ENCODE measurements at places on chromosomes 5 and 9.
A peak's percentile ranks its signal among the peaks of the same experiment; 100 is the strongest.

DNA sequence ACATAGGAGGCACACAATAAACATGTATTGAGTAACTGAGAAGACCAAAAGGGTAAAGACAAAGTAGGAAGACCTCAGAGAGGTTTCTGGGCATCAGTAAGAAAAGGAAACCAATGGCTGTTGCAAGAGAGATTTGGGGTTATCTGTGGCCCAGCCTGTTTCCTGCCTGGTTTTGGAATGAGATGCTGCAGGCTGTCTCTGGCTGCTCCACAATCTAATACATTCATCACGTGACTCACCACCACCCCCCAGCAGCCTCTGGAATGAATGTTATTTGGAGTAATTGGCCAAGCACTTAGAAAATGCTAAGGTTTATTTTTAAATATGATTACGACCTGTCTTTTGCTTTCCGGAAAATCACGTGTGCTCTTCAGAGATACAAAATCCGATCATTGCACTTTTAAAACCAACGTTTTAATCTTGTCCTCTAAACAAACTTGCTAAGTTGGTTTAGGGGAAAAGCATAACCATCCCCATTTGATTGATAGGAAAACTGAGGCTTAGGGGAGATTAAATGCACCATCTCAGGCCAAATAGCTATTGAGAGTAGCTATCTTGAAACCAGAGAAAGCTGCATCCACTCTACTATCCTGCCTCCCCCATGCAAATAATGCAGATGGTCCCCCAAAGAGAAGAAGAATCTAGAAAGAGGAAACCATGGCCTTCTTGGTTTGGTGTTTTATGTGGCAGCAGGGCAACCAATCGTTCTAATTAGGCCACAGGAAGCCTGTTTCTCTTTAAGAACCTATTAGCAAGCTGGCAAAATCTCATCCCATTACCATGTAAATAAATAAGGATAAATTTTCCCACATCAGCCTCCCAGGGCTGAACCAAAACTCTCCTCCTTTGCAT is 151.8 kb upstream of the ADRA1B start:
- no peak for DNase-seq

GRCh38 chr5:139340051-139340450 is 1.6 kb upstream of the PAIP2 start:
- DNase-seq = no peak

DNA sequence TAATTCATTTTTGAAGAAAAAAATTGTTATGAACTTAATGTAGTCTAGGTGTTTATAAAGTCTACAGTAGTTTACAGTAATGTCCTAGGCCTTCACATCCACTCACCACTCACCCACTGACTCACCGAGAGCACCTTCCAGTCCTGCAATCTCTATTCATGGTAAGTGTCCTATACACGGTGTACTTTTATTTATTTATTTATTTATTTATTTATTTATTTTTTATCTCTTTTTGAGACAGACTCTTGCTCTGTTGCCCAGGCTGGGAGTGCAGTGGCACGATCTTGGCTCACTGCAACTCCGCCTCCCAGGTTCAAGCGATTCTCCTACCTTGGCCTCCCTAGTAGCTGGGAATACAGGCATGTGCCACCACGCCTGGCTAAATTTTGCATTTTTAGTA is 39.3 kb upstream of the PIK3R1 start:
- DNase-seq = no peak

GRCh38 chr9:106934442-106935238 is 71.7 kb downstream of the ZNF462 start:
- no peak for DNase-seq

DNA sequence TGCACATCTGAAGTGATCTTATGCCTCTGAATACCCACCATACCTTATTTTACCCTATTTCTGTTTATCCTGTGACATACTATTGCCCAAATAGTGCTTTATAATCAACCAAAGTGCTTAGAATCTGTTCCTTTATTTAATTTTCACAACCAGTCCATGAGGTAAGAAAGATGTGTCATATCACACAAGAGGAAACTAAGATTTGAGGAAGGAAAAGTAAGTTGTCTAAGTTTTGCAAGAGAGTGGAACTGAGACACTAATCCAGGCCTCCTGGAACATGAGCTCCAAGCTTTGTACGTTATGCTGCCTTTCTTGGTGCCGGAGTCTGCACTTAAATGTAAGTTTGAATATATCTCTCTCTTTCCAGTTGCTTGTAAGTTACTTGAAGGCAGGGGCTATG is 17.2 kb downstream of the KDM3B start:
- no peak for DNase-seq

- DNase-seq = peak; percentile 10
These were observed 42.1 kb upstream of the GPR21 start for GRCh38 chr9:122991370-122991830.

DNA sequence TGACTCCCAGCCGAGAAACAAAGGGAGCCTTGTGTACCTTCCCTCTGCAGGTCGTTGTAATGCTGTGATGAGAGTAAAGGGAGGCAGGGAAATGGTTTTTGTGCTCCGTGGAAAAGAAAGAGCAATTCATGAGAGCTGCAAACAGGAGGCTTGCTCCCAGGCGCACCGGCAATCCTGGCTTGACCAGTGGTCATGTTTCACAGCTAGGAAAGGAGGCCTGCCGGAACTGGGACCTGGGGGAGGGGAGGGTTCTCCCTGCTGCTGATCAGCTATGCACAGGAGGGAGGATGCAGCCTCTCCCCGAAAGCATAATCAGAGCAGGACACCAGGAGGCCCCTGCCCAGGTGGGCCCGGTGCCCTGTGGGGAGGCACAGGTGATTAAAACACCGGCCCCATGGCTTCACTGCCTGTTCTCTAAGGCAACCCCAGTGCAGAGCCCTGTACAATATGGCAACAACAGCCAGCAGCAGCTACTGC is 131.3 kb downstream of the ZDHHC21 start:
- no peak for DNase-seq

GRCh38 chr5:32358611-32359010 is 45.9 kb upstream of the MTMR12 start:
- DNase-seq = no peak

GRCh38 chr5:74415695-74416102 is 224.8 kb downstream of the ENC1 start:
- DNase-seq = no peak

GRCh38 chr5:14588145-14588544 is 6.6 kb downstream of the OTULINL start:
- DNase-seq = no peak

DNA sequence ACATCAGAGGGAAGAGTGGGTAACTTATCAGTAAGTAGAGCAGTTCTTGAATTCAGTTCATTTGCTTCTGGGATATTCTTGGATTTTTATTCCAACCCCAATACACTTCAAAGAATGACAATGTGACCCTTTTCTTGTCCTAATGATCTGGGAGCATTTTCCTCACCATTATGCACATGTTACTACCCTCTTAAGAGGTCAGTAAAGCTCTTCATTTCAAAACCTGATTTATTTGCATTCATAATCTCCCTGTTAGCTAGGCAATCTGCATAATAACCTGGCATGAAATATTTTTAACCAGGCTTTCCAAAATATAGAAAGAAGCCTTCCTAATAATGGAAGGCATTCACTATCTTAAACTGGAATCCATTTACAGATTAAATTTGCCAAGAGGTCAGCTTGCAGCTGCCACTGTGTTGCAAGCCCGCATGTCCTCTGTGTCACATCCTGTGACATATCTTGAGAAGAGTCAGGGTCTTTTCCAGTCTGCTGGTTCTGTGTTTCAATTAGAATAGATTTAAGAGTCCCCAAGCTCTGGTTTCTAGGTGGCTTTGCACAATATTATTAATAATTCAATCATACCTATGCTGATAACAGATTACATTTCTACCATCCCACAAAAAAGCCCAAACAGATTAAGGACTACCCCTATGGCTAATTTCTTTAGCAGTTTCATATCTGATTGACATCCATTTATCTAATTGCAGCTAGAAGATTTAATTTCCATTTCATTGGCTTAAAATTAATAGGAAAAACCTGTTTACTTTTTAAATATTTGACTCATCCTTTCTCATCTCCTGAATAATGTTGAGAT is 30.9 kb upstream of the PPP2R2B start:
- DNase-seq = no peak

DNA sequence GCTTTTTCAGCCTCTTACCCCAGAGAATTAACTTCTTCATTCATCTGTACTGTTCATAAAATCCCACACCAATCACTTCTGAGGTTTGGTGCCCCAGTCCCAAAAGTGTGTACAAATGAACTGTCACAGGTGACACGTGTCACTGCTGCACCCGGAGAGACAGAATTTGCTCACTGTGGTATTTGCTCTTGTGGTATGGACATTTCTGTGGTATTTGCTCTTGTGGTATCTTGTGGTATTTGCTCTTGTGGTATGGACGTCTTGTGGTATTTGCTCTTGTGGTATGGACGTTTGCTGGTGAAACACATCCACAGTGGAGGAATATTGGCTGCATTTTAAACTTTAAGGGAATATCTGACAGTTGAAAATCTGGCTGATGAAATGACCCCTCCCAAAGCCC is 214.9 kb upstream of the DAP start:
- DNase-seq = no peak

DNA sequence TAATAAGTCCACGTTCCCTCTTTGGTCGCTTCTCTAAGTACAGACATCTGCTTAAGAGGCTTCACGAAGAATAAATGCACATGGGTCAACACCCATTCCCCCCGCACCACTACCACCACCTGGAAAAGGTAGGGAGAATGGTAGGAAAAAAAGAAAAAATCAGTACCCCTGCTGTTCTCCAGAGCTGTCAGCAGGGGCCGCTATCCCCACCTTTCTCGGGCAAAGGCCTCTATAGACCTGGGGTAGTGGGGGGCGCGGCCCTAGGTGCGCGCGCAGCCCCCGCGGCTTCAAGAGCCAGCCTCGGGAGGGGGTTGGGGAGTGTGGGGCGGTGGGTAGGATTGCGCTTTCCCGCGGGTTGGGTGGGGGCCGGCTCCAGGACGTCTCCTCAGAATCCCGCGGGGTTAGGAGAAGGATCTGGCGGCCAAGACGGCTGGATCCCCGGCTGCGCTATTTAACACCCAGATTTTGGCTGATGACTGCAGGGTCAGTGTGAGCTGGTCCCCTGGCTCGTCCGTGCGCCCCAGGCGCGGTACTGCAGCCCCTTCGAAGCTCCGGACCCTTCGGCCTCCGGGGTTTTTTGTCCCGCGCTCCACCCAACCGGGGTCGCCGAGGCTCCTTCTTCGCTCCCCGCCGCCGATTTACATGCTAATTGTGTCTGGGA is 1.6 kb upstream of the SEMA6A start:
- DNase-seq = no peak

GRCh38 chr5:81207009-81207408 is 26.1 kb upstream of the CKMT2 start:
- DNase-seq = no peak

GRCh38 chr5:158857976-158858375 is 241.7 kb downstream of the EBF1 start:
- DNase-seq = no peak

GRCh38 chr9:37281541-37281940 is 141.0 kb upstream of the GRHPR start:
- DNase-seq = no peak

DNA sequence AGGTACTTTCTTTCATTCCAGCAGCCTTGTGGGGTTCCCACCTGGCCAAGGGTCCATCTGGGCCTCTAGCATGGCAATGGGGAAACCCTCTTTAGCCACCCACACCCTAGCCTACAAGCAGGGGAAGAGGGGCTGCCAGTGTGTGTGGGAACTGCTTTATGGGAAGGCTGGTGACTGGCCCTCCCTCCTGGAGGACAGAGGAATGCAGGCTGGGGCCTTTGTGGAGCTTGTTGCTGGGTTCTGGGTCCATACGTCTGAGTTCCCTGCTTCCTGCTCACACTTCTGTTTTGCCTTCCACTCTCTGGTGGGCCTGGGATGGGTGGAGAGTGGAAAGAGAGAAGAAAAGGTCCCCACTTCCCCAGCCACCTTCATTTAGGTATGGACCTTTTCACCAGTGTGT is 14.9 kb upstream of the PITX1 start:
- no peak for DNase-seq

DNA sequence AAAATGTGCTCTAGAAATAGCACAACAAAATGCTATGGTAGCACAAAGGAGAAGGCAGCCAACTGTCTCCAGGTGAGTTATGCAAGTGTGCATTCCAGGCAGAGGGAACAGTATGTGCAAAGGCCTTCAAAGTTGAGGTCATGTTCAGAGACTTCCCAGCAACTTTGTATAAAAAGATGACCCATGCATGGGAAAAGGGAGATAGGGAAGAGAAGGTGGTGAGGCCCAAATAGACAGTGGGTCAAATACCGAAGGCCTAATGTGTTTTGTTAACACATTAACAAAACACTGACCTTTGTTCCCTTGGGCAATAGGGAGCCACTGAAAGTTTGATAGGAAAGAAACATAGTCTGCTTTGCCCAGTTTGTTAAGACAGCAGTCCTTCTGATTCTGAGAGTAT is 445.3 kb downstream of the EBF1 start:
- DNase-seq = no peak

- no peak for DNase-seq
These were observed 802.4 kb upstream of the ACO1 start for GRCh38 chr9:31582071-31582470.

GRCh38 chr5:116454417-116454927 is 120.2 kb downstream of the SEMA6A start:
- DNase-seq = no peak

- no peak for DNase-seq
These were observed 2.0 kb downstream of the CXXC5 start for GRCh38 chr5:139650031-139650688.

DNA sequence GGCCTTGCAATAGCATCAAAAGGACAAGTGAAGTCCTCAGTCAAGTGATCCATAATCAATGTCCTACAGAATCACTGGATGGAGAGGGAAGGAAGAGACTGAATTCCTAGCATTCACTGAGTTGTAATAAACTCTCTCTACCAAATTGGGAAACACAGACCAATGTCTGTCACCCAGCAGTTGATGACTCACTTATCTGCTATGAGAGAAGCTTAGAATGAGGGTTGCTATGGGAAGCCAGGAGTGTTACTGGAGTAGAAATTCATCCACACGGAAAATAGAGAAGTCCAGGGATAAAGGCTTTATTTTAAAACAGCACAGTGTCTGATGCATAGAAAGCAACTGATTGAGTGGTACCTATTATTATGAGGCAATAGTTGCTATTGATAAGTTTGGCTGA is 407.4 kb downstream of the BRINP1 start:
- no peak for DNase-seq

DNA sequence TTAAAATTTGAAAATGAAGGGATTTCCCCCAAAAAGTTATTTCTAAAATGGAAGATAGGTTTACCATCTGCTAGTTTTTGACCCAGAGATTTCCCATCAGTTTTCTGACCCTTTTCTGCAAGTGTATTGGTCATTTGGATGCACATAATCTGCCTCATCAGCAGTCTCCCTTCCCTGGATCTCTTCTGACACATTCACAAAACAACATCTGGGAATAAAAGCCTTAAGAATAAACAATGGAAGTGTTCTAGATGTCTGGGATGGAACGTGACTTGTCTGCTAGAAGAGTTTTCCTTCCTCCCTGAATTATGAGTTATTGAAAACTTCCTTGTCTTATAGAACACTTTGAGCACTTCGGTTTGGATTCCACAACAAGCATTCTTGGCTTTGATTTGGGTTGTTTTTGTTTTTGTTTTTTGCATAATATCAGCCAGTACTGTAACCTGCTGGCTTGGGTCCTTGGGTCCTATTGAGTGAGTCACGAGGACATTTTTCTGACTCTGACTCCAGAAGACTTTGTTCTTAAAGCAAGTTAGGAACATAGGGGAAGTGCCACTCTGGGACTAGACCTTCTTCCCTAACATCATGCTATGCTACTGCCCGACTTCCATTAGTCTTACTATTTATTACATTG is 18.2 kb upstream of the ESM1 start:
- DNase-seq = no peak

GRCh38 chr5:55601204-55601618 is 66.4 kb upstream of the PLPP1 start:
- no peak for DNase-seq

GRCh38 chr5:144370273-144370672 is 199.6 kb downstream of the KCTD16 start:
- no peak for DNase-seq
